Right cardiac atrium (tissue), 5 donors: ENCODE measurements at places on chromosomes 6 and 20.

DNA sequence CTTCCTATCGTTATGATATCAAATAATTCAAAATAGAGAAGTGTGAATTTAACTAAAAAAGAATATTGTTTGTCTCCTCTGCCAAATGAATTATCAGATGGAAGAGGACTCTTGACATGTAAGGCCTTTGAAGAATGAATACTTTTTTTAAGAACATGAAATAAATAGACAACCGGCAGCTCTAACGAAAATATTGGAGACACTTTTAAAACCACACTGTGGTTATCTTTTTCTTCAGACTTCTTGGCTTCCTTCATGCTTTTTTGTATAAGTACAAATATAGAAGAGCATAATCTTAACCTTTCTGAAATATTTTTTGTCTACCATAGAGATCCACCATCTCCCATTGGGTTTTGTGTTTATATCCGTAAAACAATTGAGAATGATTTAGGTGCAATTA lies 115.2 kb upstream of the SCGN start:
- DNase-seq, result no peak

DNA sequence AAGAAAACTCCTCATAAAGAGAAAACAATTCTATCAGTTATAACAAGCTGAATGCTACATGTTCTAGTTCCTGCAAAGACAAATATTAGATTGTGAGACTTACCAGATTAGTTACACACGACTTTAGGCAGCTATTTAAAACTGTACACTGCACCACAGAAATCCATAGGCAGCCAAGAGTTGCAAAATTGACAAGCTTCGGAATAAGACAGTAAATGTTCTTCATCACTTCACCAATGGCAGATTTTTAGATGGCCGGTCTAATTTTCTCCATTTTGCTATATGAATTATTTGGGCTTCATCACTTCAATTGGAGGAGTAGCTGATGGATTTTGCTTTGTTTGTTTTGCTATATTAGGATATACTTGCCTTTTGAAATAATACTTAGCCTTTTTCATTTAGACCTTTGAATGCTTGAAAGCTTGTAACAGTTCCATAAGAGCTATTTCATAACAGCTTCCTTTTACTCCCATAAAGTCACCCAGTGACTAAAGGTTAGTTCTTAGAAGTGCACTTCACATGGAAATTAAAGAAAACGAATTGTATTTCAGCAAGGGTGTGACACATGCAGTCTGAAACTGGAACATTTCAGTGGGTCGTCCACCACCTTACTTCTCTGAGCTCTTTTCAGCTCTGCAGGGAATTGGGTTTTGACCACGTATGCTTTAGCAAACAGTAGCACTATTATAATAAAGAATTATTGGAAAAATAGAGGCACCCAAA lies at the start of gene ROS1:
ROS1 (minus strand) TSS at position 512 of the 723 bp plus-strand sequence; CDS start at position 226, 286 bp downstream.
- no peak for DNase-seq

DNA sequence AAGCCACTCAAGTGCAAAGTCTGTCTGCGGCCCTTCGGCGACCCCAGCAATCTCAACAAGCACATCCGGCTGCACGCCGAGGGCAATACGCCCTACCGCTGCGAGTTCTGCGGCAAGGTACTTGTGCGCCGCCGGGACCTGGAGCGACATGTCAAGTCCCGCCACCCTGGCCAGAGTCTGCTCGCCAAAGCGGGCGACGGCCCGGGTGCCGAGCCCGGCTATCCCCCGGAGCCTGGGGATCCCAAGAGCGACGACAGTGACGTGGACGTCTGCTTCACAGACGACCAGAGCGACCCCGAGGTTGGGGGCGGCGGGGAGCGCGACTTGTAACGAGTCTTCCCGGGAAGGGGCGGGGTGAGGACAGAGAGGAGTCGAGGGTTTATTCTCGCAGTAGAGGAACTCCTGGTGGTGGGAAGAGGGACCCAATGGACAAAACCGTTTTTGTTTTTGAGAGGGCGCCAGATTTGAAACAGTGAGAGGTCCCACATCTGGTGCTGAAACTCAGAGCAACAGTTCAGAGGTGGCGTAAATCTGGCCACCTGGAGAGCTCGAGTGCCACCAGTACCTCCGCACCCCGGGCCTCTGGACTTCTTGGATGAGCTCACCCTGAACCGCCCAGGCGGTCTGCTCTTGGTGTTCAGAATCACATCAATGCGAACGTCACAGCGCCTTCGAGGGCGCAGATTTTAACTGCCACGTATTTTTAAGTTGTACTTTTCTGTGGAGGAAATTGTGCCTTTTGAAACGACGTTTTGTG lies 8.0 kb downstream of the PRDM13 start:
- DNase-seq, result peak; percentile 37

DNA sequence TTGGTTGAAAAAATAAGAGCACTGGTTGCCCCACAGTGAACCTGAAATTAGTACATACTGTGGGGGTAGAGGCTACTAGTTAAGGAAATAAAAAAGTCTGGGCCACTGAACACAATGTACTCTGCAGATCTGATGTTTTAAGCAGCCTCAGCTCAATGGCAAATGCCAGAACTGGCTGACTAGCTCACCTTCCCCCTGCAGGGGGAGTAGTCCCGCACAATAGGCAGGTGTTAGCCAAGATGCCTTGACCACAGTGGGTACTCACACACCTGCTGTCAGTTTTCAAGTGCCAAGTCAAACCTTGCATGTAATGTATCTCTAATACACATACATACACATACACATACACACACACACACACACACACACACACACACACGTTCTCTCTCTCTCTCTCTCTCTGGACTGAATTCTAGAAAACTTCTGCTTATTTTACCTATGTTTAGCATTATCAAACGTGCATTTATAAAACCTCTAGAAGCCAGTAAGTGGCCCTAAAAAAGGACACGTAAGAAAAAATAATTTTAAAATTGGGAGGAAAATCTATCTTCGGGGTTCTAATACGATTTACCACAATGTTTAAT lies 36.1 kb downstream of the GMDS start:
- DNase-seq, result no peak

DNA sequence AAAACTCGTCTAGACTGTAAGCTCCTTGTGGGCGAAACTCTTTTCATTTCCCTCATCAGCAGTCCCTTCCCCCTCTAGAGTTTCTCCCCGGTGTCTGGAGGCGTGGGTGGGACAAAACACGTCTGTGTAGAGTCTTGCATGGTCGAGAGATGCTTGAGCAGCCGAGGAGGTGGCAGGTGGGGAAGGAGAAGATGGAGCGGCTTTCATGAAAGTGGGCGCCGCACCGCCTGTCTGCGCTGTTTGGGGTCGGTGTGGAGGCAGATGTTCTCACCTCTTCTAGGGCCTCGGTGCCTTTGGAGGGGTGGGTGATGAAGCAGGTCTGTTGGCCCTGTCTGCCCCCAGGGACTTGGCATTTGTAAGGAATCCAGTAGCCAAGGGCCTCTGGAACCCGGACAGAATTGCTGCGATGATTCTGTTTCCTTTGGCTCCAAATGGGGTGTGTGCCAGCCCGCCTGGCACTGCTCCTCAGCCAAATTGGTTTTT lies 1.2 kb downstream of the BRPF3 start:
- peak; percentile 58 for DNase-seq

DNA sequence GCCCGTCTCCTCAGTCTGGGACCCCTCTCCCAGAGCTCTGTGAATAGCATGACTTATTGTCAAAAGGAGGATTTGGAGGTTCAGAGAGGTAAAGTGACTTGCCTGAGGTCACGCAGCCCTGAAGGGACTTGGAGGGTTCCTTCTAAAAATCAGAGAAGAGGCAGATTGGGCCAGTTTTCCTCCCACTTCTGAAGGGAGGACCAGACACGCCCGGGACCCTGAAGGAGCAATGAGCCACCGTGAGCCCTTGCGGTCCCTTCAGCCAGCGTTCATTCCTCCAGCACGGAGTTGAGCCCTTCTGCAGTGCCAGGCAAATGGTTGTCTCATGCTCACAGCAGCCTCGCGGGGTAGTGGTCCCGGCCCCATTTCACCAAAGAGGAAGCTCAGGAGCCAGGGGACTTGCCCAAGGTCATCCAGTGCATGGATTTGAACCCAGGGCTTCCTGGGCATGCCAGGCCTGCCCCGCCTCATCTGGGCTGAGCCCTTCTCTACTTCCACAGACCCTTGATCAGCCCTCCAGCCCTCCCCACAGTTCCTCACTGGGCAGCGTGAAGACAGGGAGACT lies 7.4 kb downstream of the SRC start:
- DNase-seq, result no peak

DNA sequence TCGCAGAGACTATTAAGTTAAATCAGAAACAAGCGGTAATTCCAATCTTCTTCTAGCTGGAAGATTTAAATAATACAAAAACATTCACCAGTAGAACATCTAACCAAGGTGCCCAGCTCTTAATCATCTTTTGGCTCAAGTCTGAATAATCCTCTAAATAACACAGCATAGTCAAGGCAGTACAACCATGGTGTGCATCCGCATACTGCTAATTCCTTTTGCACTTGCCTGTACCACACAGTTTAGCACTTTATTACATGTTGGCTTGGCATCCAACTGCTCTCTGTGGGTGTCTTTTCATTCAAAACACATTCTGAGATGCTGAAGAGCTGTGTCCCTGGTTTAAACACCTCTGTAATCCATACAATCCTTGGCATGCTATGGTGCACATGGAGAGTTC lies 42.3 kb downstream of the VGLL2 start:
- no peak for DNase-seq

DNA sequence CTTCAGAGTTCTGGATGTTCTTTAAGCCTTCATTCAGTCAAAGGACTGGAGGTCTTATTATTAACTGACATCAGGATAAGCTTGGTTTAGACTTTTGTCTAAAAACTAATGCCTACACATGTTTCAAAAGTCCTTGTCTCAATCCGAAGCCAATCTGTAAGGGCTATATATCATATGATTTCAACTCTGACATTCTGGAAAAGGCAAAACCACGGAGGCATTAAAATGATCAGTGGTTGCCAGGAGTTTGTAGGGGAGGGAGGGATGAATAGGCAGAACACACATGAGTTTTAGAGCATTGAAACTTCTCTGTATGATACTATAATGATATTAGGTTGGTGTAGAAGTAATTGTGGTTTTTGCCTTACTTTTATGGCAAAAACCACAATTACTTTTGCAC lies 1285.8 kb upstream of the CITED2 start:
- DNase-seq, result no peak

GRCh38 chr6:7254980-7255835 lies 57.8 kb downstream of the SSR1 start:
- peak; percentile 50 for DNase-seq

GRCh38 chr20:5835321-5835821 lies 85.2 kb downstream of the SHLD1 start:
- DNase-seq, result peak; percentile 51

DNA sequence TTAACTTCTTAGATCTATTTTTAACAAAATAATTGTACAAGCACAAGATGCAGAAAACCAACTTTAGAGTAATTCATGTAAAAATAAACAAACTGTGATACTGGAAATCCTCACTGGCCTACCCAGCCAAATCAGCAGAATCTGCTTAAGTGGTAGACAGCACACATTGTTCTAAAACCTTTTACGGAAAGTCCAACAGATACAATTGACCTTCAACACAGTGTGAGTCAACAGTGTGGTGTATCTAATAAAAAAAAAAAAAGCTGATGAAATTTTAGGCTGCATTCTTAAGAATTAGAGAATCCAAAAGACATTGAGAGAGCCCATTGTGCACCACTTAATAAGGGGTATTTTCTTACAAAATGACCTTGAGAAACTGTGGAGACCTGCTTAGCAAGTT lies 174.5 kb downstream of the COL21A1 start:
- no peak for DNase-seq

- DNase-seq, result no peak
Measured at GRCh38 chr6:28005975-28006374, 48.9 kb downstream of the OR2B6 start.

DNA sequence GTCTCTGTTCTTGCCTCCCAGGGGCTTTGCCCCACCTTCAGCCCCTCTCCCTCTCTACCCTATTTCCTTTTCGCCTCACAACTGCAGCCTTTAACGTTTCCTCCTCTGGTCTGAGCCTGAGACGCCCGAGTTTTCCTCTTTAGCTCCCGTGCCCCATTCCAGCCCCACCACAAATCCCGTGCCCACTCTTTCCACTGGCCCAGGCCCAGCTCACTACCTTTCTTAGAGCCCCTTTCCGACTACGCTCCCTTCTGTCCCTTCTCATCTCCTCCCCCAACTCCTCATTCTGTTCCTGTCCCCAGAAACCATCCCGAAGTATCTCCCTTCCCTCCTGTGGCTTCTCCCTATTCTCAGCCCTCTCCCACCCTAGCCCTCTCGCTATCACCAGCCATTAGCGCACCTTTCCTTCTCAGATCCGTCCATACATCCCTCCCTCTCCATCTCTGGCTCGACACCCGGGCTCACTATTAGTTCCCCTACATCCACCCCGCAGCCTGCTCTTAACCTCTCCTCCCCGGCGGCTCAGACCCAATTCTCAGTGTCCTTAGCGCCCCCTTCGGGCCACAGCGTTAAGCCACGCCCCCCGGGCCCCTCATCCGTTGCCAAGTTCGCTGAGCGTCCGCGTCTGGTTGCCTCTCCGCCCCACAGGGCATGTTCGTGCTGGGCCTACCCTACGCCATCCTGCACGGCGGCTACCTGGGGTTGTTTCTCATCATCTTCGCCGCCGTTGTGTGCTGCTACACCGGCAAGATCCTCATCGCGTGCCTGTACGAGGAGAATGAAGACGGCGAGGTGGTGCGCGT lies 2.7 kb downstream of the SLC32A1 start:
- DNase-seq, result no peak

- DNase-seq, result peak; percentile 90
Measured at GRCh38 chr6:163414117-163414945, at the start of gene QKI. TSS of gene QKI (plus strand) at chr6:163414718. CDS start at chr6:163415194, 476 bp downstream.

GRCh38 chr20:1700990-1701389 lies 43.4 kb upstream of the SIRPG start:
- DNase-seq, result no peak

GRCh38 chr20:19275630-19276071 lies 63.2 kb downstream of the SLC24A3 start:
- DNase-seq, result peak; percentile 79

DNA sequence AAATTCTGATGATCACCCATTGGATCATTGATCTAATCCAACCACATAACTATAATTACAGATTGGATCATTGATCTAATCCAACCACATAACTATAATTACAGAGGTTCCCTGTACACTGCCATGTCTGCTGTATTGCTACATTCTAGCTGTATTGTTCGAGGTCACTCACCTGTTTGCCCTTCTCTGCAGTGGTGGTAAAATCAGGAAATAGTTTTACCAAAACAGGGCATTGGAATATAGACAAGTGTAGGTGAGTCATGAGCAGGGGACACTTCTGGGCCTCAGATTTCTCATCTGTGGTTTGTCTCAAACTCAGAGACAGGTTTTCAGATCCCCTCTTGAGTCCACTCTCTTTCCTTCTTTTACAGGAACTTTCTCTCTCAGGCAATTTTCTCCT lies 9.0 kb upstream of the AFDN start:
- DNase-seq, result no peak

DNA sequence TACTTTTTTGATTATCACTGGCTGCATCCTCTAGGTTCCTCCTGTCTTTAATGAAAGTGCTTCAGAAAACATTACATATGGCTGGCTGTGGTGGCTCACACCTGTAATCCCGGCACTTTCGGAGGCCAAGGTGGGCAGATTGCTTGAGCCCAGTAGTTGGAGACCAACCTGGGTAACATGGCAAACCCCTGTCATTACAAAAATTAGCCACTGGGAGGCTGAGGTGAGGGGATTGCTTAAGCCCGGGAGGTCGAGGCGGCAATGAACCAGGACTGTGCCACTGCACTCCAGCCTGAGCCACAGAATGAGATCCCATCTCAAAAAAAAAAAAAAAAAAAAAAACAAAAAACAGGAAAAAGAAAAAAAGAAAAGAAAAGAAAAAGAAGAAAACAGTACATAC lies 35.3 kb downstream of the BEND3 start:
- DNase-seq, result no peak
